ENCODE measurements at places on chromosomes 5 and 9. TPM values are rescaled to one million over a fixed set of nuclear protein-coding genes. Genes with fewer than 3 reads are reported as not detected.

DNA sequence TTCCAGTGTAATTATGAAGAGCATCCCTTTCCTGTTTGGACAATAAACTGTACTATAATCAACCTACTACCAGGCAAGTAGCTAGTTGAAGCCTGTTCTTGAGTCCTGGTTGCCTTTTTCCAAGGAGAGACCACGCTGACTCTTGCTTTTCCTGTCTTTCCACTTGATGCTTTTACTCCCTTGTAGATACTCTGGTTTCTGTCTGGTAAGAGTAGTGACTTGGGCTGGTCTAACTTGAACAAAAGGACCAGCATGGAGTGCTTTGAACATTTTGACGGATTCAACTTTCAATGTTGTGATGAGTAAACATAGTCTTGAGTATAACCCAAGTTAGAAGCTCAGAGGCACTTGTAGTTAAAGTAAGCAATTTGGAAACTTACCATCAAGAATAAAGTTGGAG is 464.3 kb downstream of the GADD45G start:
- no peaks in the 10 kb centered on the region for H3K27me3 ChIP-seq
- no peak overlapping the region for H3K4me3 ChIP-seq
- H3K27ac ChIP-seq: no peak overlapping the region
- H3K4me1 ChIP-seq: no peaks in the 10 kb centered on the region

- DNase-seq: no peak
- no peak overlapping the region for H3K4me3 ChIP-seq
- no peak overlapping the region for H3K27ac ChIP-seq
- H3K4me1 ChIP-seq: no peaks in the 10 kb centered on the region
Observed at GRCh38 chr9:84239343-84239742, 101.2 kb downstream of the SLC28A3 start.

DNA sequence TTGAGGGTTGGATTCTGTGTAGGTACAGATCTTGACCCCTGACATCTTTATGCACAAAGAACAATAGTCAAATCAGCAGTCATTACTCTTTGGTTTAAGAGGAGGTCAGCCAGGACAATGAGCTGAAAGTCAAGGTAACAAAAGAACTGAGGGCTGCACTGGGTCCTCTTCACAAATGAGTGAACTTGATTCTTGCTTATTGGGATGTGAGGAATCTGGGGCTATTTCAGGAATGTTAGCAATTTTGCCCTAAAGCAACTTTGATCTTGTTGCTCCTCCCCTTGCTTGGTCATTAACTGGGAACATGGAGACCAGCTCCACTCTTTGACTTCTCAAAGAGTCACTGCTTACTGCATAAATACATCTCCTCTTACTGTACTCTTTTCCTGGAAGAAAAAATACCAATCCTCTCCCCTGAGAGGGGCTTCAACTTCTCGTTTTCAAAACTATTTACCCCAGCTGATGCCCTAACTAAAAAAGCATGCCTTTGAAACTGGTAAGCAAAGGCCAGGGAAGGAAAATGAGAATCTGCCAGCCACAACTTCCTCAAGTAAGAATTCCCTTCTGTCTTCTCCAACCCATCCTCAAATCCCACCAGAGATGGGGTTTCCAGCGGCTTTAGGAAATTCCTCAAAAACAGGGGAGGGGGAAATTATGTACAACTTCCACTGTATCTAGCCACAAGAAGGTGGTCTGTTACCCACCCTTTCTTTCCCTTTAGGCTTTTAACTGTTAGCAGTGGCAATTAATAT is 368.3 kb downstream of the ENC1 start:
- H3K36me3 ChIP-seq: no peaks in the 10 kb centered on the region
- no peak overlapping the region for H3K4me3 ChIP-seq
- no peaks in the 10 kb centered on the region for H3K27me3 ChIP-seq

- H3K27ac ChIP-seq: no peak overlapping the region
- H3K36me3 ChIP-seq: no peaks in the 10 kb centered on the region
- H3K4me1 ChIP-seq: no peaks in the 10 kb centered on the region
- DNase-seq: no peak
- no peak overlapping the region for H3K4me3 ChIP-seq
- H3K27me3 ChIP-seq: no peaks in the 10 kb centered on the region
Observed at GRCh38 chr5:54590824-54591223, 73.3 kb downstream of the SNX18 start.

- H3K27me3 ChIP-seq: no peaks in the 10 kb centered on the region
- H3K4me3 ChIP-seq: no peak overlapping the region
- H3K4me1 ChIP-seq: no peaks in the 10 kb centered on the region
- no peak for DNase-seq
- H3K27ac ChIP-seq: no peak overlapping the region
Observed at GRCh38 chr9:69211424-69212036, 37.5 kb downstream of the TJP2 start.

DNA sequence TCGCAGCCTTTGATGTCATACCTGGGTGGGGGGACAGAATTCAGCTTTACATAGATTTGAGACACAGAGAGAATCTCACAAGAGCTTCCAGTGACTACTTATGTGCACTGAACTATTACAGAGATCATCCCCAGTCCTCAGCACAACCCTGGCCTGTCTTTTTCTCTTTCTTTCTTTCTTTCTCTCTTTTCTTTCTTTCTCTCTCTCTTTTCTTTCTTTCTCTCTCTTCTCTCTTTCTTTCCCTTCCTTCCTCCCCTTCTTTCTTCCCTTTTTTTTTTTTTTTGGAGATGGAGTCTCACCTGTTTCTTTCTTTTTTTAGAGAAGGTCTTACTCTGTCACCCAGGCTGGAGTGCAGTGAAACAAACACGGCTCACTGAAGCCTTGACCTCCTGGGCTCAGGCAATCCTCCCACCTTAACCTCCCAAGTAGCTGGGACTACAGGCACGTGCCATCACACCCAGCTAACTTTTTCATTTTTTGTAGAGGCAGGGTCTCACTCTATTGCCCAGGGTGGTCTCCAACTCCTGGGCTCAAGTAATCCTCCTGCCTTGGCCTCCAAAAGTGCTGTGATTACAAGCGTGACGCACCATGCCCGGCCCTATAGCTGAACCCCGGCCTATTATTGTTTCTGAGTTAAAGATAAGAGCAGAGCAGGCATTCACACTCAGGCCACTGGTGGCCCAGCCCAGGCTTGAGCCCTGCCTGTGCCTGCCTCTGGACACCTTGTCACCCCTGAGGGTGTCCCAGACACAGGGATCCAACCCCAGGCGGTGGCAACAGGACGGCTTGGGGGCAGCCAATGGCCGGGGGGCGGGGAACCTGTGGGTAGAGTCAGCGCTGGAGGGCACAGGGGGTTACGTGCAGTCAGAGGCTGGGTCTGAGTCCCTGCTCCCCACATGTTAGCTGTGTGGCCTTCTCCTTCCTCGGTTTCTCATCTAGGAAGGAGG is 4.3 kb downstream of the PIP5KL1 start:
- no peak overlapping the region for H3K27ac ChIP-seq
- no peak for DNase-seq
- no peak overlapping the region for H3K4me3 ChIP-seq
- peaks cover 15% of the 10 kb centered on the region for H3K4me1 ChIP-seq
- no peaks in the 10 kb centered on the region for H3K27me3 ChIP-seq
- no peaks in the 10 kb centered on the region for H3K36me3 ChIP-seq

- no peak for DNase-seq
- H3K27ac ChIP-seq: no peak overlapping the region
- H3K4me1 ChIP-seq: peaks cover 5% of the 10 kb centered on the region
- no peaks in the 10 kb centered on the region for H3K27me3 ChIP-seq
- no peaks in the 10 kb centered on the region for H3K36me3 ChIP-seq
- H3K4me3 ChIP-seq: no peak overlapping the region
Observed at GRCh38 chr5:10623305-10623910, 59.5 kb downstream of the ANKRD33B start.

- no peak overlapping the region for H3K4me3 ChIP-seq
- no peaks in the 10 kb centered on the region for H3K36me3 ChIP-seq
- DNase-seq: no peak
Observed at GRCh38 chr9:124242331-124243194, 15.2 kb upstream of the NEK6 start.

GRCh38 chr9:29668732-29669131 is 2095.5 kb upstream of the C9orf72 start:
- DNase-seq: no peak
- no peaks in the 10 kb centered on the region for H3K4me1 ChIP-seq
- no peak overlapping the region for H3K4me3 ChIP-seq
- no peaks in the 10 kb centered on the region for H3K36me3 ChIP-seq
- no peaks in the 10 kb centered on the region for H3K27me3 ChIP-seq

DNA sequence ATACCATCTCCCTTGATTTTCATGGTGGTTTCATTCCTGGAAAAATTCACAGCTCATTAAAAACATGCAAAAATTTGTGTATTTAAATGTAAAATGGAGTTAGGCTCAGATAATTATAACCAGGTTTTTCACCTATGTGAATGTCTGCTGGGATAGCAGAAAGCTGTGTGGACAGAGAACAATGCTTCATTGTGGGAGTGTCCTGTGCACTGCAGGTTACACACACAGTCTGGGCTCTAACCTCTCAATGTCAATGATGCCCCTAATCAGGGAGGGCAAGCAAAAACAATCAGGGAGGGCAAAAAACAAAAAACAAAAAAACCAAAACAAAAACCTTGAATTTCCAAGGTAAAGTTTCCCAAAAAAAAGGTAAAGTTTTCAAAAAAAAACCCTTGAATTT is 158.9 kb upstream of the KLF9 start:
- H3K4me1 ChIP-seq: no peaks in the 10 kb centered on the region
- H3K27me3 ChIP-seq: no peaks in the 10 kb centered on the region
- DNase-seq: no peak
- H3K27ac ChIP-seq: no peak overlapping the region
- no peaks in the 10 kb centered on the region for H3K36me3 ChIP-seq

DNA sequence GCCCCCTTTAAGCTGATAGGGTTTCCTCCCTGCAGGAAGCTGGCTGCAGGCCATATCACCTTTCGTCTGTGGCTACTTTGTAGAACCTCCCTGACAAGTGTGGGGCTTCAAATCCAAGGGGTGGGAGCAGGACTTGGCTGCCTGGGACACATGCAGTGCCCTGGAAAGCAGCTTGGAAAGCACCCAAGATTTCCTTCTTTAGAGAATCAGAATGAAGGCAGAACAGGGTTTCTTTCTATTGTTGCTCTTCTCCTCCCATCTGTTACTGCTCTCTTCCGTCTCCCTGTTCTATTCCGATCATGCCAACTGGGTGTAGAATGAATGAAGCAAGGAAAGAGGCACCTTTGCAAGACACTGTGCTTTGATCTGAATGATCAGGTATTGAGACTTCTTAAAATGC is 282.2 kb downstream of the MED10 start:
- H3K27ac ChIP-seq: no peak overlapping the region
- no peaks in the 10 kb centered on the region for H3K27me3 ChIP-seq
- no peaks in the 10 kb centered on the region for H3K4me1 ChIP-seq
- no peak for DNase-seq

DNA sequence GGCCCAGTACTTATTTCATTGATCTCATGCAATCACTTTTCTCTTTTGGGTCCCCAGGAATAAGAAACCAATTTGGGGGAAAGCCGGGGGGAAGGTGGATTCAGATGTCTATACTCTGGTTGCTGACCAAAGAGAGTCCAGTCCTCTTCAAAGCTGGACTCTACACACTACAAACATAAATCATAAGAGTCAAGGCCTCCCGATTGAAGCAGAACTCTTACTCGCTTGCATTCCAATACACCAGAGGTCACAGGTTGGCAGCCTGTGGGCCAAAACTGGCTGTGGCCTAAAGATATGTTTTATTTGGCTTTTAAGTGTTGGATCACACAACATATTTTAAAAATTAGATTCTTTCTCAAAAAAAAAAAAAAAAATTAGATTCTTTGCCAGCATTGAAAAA is 311.4 kb upstream of the MSX2 start:
- peaks cover 7% of the 10 kb centered on the region for H3K4me1 ChIP-seq
- H3K36me3 ChIP-seq: no peaks in the 10 kb centered on the region
- no peak overlapping the region for H3K27ac ChIP-seq
- DNase-seq: no peak
- H3K4me3 ChIP-seq: no peak overlapping the region

- H3K36me3 ChIP-seq: no peaks in the 10 kb centered on the region
- H3K4me1 ChIP-seq: no peaks in the 10 kb centered on the region
- no peaks in the 10 kb centered on the region for H3K27me3 ChIP-seq
- no peak overlapping the region for H3K4me3 ChIP-seq
- H3K27ac ChIP-seq: no peak overlapping the region
Observed at GRCh38 chr5:159058716-159059636, 40.7 kb downstream of the EBF1 start.

- H3K4me3 ChIP-seq: no peak overlapping the region
- no peak for DNase-seq
- H3K27me3 ChIP-seq: no peaks in the 10 kb centered on the region
- H3K36me3 ChIP-seq: no peaks in the 10 kb centered on the region
- no peak overlapping the region for H3K27ac ChIP-seq
Observed at GRCh38 chr9:71383308-71383940, 262.0 kb upstream of the TRPM3 start.

GRCh38 chr5:131186561-131187256 is 16.0 kb downstream of the LYRM7 start:
- no peaks in the 10 kb centered on the region for H3K36me3 ChIP-seq
- H3K27ac ChIP-seq: no peak overlapping the region
- DNase-seq: no peak
- H3K4me1 ChIP-seq: no peaks in the 10 kb centered on the region

GRCh38 chr5:39721394-39721793 is 296.6 kb upstream of the DAB2 start:
- no peak overlapping the region for H3K27ac ChIP-seq
- no peaks in the 10 kb centered on the region for H3K4me1 ChIP-seq

DNA sequence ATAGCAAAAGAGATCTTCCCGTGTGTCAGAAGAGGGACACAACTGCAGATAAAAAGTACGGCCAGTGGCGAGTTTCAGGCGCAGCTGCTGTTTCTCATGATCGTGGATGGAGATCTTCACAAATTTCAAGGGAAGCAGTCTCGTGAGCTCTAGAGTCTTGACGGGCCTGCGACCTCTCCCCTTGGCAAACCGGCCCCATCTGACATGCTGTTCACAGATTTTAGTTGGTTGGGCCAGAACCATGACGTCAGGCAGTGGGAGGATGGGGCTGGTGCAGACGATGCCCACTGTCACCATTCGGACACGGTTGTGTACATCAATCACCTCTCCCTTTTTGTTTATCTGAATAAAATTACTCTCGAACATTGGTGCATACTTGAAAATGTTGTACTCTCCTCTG is 396 bp downstream of the GARIN3 start:
- peaks cover 2% of the 10 kb centered on the region for H3K27me3 ChIP-seq
- H3K36me3 ChIP-seq: no peaks in the 10 kb centered on the region
- H3K4me1 ChIP-seq: no peaks in the 10 kb centered on the region
- H3K27ac ChIP-seq: no peak overlapping the region
- DNase-seq: no peak
- no peak overlapping the region for H3K4me3 ChIP-seq

BNC2 gene
- total RNA-seq: 0.12 TPM

IL4 gene
- total RNA-seq: not detected

NEURL1B gene
- 6.0 TPM for total RNA-seq

SLC36A2 gene
- total RNA-seq: not detected

PCDHB3 gene
- not detected for total RNA-seq

ZNF608 gene
- 24.0 TPM for total RNA-seq

TEX48 gene
- total RNA-seq: not detected

FCN2 gene
- total RNA-seq: not detected

C5orf52 gene
- not detected for total RNA-seq
